Natural killer cell treated with Interleukin-12 subunit alpha and Interleukin-12 subunit beta and Interleukin-15 and Interleukin-18, amount 100 ng/mL, for 72 hours (primary cell): ENCODE measurements at places on chromosomes 12 and 14.

DNA sequence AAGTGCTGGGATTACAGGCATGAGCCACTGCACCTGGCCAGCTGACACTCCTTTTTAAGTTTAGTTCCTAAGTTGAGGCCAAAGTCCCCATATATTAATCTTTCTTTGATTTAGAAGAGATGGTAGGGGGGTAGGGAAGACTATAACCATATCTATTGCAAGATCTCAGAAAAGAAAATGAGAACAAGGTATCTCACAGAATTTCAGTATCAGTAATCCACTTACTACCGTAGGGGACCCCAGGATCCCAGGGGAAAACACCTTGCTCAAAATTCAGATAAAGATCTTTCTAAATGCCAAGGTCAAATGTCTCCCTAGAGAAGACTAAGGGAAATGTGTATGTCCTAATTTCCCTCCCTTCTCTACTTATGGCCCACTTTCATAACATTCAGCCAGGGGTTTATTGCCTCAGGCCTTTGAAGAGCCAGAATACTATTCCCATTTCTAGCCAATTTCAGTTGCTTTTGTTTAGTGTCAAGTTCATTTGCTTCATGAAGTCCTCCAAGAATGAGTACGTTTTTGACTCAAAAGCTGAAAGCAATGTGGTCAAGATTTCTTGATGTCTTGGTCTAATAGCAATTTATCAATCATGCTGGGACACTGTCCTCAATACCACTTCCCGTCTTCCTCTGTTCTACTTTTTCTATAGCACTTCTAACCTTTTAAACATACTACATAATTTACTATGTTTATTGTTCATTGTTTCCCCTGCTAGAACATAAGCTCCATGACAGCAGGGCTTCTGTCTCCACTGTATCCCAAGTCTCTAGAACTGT lies 86.3 kb downstream of the DCAF5 start:
- no peak for DNase-seq

- DNase-seq, result no peak
These were observed 3.2 kb downstream of the MMP19 start for GRCh38 chr12:55839345-55840140.

GRCh38 chr12:43815416-43815815 lies 9.3 kb upstream of the TWF1 start:
- no peak for DNase-seq

DNA sequence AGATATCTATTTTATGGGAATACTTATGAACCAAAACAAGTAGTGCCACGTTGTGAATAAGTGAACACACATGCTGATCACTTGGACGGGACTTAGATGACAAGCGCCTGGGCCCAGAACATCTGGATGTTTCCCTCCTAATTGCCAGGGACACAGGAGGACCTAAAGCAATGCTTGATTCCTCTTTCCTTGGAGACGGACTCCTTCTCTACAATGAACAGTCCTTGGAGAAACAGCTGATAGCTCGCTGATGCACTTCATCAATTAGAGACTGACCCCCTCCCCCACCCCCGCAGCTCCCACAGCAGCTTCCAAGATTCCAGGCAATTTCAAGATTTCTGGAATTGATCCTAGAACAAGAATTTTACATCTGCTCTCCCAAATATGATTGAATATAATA lies 86.4 kb downstream of the ST8SIA1 start:
- DNase-seq, result no peak

DNA sequence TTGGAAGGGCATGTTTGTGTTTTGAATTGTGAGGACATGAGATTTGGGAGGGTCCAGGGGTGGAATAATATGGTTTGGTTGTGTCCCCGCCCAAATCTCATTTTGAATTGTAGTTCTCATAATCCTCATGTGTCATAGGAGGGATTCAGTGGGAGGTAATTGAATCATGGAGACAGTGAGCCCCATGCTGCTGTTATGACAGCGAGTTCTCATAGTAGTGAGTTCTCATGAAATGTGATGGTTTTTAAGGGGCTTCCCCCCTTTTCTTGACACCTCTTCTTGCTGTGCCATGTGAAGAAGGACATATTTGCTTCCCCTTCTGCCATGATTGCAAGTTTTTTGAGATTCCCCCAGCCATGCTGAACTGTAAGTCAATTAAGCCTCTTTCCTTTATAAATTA lies 260.0 kb downstream of the DUSP6 start:
- no peak for DNase-seq
